Pulmonary artery endothelial cell (primary cell): ENCODE measurements at places on chromosomes 7 and 10. TPM values are rescaled to one million over a fixed set of nuclear protein-coding genes. Genes with fewer than 3 reads are reported as not detected.

The SPDYE6 gene
- total RNA-seq: not detected in 2 replicates

The TYW1 gene
- 14.6 and 21.1 TPM in 2 replicates for total RNA-seq

The OR2A5 gene
- not detected in 2 replicates for total RNA-seq

The ACSL5 gene
- 11.9 and 22.7 TPM in 2 replicates for total RNA-seq

The CAMK2B gene
- 1.7 and 2.7 TPM in 2 replicates for total RNA-seq

- peak; percentile 90 for DNase-seq
Observed at GRCh38 chr10:58237014-58237834, 30.5 kb downstream of the IPMK start.

DNA sequence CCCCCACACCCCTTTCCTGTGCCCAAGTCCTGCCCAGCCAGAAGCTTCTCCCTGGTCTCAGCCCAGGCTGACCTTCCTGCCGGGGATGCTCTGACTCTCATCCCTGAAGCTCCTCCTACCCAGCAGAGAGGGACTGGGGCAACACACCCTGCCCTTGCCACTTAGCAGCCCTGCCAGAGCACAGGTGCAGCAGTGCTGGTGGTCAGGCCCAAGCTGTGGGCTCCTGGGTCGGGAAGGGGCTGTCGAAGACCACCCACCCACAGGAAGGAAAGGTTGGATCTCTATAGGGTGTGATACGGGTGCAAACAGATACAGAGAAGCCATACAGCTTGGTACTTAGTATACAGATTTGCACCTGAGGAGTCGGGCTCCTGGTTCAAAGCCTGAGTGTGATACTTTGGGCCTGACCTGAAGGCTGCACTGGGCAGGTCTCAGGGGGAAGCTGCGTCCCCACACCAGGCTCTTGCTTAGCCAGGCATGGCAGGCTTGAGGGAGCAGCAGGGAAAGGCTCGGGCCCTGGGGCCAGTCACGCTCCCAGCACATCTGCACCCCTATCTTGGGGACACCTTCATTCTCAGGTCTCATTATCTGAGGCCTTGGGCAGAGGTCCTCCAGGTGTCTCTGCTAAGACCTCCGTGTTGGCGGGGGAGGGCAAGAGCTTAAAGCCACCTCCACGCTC is 47.3 kb downstream of the TCERG1L start:
- no peak for DNase-seq

DNA sequence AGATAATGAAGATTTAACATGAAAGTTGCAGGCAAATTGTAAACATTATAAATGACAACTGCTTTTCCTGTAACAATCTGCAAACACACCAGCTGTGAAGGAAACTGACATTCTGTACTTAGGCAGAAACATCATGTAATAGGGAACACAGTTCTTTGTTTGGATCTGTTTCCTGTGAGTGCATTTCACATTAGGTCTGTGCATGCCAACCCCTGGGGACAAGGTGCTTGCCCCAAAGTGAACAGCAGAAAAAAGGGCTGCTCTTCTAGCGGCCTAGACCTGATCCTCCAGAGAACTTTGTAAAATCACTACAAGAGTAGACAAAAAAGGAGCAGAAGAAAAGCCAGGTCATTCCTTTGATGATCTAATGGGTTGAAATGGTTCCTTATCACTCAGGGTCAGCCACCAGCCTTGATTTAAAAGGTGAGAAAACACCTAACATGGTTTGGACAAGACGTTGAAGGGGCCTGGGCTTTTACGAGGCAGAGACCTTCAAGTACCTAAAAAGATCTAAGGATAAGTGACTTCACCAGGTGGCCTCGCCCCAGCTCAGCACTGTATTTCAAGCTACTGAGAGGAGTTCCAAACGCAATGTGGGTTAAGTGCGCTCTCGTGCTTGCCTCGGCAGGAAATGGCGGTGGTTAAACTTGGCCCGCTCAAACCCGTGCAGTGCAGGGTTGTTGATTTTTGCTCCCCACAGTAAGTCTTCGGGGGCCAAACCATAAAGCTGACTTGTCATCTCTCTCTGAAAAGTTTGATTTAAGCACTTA is 249.7 kb downstream of the CREB5 start:
- no peak for DNase-seq

DNA sequence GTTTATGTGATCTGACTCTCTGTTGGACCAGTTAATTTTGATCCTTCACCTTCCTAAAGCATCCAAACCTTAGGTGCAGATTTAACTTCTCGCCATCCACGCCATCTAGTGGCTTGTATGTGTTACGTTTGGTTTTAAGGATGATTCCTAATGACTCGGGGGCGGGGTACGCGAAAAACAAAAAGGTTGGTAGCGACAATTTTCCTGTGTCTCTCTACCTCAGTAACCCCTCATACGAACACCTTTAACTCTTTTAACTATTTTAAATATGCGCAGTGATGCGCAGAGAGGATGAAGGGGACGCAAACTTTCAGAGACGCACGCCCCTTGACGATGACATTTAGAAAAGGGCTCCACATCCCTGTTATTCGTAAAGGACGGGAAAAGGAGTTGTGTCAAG is 714 bp upstream of the KCND2 start:
- no peak for DNase-seq

DNA sequence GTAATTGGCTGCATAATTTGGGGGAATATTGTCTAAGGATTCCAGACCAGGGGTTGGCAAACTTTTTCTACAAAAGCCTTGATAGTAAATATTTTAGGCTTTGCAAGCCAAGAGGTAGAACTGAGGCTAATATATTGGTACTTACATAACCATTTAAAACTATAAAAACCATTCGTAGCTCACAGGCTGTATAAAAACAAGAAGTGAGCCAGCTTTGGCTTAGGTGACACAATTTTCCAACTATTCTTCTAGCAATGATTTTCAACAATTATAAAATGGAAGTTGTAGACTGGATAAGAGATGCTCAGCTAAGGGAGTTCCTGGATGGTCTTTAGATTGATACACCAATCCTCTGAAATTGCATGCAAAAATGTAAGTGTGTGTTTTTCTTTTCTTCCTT is 1.4 kb downstream of the GPR141 start:
- DNase-seq: no peak

GRCh38 chr7:98202367-98203195 is 8.7 kb upstream of the BHLHA15 start:
- no peak for DNase-seq

DNA sequence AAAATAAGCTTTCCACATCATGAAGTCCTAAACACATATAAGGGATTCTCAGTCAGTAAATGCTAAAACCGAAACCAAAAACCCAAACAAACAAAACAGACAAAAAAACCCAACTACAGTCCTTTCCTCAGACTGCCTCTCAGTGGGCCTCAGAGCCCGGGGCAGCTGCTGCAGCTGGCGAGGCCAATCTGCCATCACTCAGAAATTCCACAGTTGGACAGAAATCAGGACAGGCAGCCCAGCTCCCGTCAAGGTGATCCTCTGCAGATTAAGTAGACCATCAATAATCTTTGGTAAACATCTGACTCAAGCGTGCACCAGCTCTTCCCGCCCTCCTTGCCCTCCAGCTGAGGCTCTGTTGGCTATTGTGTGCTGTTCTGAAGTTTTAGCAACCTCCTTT is 142.2 kb downstream of the ATXN7L1 start:
- DNase-seq: no peak

- DNase-seq: no peak
Observed at GRCh38 chr10:133405844-133406527, 12.0 kb downstream of the MTG1 start.

- DNase-seq: no peak
Observed at GRCh38 chr10:124252097-124252715, 158.8 kb upstream of the CHST15 start.

- no peak for DNase-seq
Observed at GRCh38 chr10:104957178-104957841, 316.2 kb downstream of the SORCS3 start.

- DNase-seq: no peak
Observed at GRCh38 chr10:131844529-131845084, 56.2 kb upstream of the PPP2R2D start.

GRCh38 chr10:22669163-22669711 is 45.1 kb downstream of the PIP4K2A start:
- no peak for DNase-seq
